ENCODE measurements at places on chromosomes 16 and 17. TPM values are rescaled to one million over a fixed set of nuclear protein-coding genes. Genes with fewer than 3 reads are reported as not detected.

- DNase-seq = no peak
Observed at GRCh38 chr17:4897198-4897687, 2.1 kb upstream of the C17orf107 start.

- no peak for DNase-seq
Observed at GRCh38 chr16:48619547-48619946, 9.6 kb upstream of the N4BP1 start.

DNA sequence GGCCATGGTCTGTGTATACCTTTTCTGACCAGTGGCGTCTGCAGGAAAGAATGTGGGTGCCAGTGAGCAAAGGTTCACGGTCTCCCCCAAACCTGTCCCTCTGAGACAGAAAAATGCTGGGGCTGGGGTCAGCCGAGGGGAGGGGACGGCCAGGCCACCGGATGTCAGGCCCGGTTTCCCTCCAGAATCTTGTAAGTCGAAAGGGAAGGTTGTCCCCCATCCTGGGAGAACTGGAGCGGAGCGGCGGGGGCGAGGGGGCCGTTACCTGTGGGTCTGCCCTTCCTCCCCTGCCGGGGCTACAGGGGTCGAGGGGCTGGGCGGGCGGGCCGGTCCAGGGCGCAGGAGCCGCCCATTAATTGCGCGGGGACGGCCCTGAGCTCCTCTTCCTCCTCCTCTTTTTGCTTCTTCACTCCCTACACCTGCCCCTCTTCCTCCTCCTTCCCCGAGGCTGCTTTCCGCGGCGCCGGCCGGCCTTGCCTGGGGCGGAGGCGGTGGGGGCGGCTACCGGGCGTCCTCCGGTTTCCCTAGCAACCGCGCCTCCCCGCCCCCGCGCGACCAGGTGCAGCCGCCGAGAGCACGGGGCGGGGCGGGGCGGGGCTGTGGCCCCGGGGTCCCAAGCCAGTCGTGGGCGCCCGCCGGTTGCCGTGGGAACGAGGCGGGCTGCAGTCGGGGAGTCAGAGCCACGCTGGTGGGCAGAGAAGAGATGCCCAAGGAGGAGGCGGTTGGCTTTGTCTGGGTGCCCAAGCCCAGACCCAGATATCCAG lies at the start of gene MARCHF10:
Gene MARCHF10, minus strand, starts transcription at position 503 of the 764 bp plus-strand sequence. CDS start 6,579 bp downstream, outside the sequence.
- no peak for DNase-seq

- DNase-seq = no peak
Observed at GRCh38 chr17:36036235-36036634, 18.5 kb upstream of the CCL23 start.

- no peak for DNase-seq
Observed at GRCh38 chr17:57733085-57733484, 12.0 kb downstream of the CCDC182 start.

GRCh38 chr17:5422505-5422904 lies 2.5 kb downstream of the RPAIN start:
- no peak for DNase-seq

DNA sequence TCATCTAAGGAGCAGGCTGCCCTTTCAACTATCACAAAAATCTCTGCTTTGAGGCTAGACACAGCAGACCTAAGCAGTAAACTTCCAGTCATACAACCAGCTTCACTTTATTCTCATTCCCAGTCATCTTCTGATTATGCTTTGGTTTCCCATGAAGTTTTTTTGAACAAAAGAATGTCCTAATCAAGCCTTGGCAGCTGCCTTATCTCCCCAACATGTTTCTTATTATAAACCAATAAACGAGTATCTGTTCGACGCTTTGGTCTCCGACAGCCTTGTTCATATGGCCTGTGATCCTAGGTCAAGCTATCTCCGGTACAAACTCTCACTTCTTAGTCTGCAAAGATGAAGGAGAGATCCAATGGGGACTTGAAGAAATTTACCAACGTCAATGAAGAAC lies 47.4 kb upstream of the CDYL2 start:
- DNase-seq = no peak

DNA sequence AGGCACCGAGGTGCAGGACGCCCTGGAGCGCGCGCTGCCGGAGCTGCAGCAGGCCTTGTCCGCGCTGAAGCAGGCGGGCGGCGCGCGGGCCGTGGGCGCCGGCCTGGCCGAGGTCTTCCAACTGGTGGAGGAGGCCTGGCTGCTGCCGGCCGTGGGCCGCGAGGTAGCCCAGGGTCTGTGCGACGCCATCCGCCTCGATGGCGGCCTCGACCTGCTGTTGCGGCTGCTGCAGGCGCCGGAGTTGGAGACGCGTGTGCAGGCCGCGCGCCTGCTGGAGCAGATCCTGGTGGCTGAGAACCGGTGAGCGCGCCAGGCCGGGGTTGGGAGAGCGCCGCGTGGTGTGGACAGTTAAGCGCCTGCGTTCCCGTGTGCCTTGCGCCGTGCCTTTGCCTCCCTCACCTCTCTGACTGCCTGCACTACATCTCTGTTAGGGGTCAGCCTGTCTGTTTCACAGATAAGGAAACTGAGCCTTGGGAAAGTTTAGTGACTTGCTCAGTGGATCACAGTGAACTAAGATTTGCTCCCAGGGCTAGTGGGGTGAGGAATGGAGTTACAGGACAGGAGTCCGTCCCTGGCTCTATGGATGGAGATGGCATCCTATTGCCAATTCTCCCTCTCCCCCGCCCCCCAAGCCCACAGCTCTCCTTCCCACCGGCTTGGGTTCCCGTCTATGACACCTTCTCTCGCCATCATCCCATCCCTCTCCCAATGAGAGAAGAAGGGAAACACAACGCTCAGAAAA lies 880 bp downstream of the SARM1 start:
- peak; percentile 85 for DNase-seq

DNA sequence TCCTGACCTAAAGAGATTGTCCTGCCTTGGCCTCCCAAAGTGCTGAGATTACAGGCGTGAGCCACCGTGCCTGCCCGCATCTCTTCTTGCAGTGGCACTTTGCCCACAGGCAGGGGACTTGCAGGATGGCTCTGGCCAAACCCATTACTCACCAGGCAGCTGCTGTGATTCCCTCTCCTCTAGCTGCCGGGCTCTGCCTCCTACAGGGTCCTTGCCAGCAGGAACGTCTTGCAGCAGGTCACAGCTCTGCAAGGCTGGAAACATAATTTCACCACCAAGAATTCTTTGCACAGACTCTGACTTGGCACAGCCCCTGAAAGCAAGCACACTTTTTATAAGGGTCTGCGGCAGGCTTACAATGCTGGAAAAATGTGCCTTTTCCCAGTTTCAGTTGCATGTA lies 20.3 kb downstream of the COX4I1 start:
- DNase-seq = no peak

DNA sequence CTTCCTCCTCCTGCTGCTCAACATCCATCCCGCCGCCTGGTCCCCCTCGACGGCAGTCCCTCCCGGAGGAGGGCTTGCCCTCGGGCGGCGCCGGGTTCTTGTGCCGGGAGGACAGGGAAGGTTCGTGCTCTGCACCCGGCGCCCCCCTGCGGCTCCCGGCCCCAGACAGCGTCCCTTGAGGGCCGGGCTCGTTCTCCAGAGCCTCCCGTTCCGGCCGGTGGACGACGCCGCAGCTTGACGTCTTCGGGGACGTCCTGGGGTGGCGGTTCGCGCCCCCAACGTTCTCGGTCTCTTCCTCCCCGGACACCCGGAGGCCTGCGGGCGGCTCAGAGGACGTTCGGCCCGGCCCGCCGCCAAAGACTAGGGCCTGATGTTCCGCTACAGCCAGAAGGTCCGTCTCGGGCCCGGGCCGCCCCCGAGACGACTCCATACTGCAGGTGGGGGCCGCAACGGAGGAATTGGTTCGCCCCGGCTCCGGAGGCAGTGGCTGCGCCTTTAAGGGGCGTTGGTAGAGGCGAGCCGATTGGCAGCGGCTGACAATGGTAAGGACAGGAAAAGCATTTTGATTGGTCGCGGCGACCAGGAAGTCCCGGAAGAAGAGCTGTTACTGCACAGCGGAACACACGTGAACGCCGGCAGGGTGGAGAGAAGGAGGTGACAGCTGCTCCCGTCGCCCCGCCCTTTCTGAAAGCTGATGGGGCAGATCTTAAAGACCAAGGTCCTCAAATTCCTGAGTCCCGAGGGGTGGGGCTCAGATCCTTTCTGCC lies at the start of gene BORCS6:
Gene BORCS6, minus strand, starts transcription at position 470 of the 767 bp plus-strand sequence. Its CDS starts 40 bp downstream, at position 430.
- peak; percentile 99 for DNase-seq

DNA sequence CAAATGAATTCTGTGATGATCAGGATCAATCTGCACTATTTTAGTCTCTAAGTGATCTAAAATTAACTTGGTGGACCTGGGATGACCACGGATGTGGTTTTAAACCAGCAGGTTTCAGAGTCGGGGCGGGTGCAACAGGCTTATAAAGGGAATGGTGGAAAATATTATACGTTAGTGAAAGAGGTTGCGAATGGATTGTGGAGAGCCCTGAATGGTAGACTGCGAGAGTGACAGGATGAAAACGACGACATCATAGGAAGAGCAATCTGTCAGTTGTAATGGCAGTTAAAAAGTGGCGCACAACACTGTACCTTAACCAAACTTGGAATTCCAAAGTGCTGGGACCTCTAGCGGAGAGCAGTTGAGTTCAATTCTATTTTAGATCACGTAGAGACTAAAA lies 1.2 kb upstream of the CYB5B start:
- no peak for DNase-seq

- peak; percentile 95 for DNase-seq
Observed at GRCh38 chr16:49855280-49855821, 561 bp downstream of the ZNF423 start.

- no peak for DNase-seq
Observed at GRCh38 chr16:56743840-56744239, 13.9 kb downstream of the NUP93 start.

GRCh38 chr17:11944587-11944986 lies 52.7 kb downstream of the ZNF18 start:
- no peak for DNase-seq

GRCh38 chr17:16439811-16440351 lies 24.5 kb downstream of the TRPV2 start:
- DNase-seq = no peak

DNA sequence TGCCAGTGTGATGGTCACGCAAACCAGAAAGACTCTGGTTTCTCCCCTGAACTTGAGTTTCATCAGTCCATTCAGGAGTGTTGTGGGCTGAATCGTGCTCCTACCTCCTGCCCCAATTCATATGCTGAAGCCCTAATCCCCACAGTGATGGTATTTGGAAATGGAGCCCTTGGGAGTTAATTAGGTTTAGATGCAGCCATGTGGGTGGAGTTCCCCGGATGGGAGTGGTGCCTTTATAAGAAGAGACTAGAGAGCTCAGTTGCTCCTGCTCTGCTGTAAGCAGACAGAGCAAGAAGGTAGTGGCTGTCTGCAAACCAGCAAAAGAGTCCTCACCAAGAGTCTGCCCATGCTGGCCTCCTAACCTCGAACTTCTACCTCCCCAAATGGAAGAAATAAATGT lies 160.3 kb upstream of the DYNLRB2 start:
- DNase-seq = no peak

GRCh38 chr17:4574448-4575045 lies 9.8 kb upstream of the SMTNL2 start:
- peak; percentile 36 for DNase-seq

DNA sequence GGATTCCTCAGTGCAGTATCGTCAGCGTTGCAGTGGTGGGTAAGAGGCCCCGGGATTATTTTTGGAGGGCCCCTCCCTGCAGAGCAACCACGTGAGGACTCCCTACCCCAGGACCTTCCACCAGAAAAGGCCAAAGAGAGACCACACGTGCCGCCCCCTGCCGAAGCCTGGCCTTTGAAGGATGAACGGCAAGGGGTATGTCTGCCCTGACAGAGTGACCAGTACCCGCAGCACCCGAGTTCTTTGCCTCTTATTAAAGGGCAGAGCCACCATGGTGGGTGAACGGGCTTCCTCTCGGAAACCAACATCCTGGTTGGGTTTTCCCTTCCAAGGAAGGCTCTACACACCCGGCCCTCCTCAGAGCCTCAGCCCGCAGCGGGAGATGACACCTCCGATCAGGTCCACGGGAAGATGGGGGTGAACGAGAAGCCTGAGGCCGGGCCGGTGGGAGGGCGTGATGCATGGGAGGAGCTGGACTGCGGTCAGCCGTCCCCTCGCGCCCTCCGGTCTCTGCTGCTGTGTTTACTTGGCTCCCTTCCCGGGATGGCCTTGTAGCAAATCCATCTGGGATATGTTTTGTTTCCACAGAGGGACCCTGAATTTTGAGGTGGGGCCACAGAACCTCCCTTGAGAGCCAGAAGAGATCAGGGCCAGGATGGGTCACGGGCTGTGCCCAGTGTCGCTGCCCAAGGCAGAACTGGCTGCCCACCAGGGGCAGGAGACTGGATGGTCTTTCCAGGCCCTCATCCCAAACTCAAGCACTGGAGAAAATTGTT lies 49.1 kb downstream of the TBC1D16 start:
- DNase-seq = peak; percentile 76

GRCh38 chr17:61157246-61157886 lies 242.3 kb upstream of the TBX2 start:
- no peak for DNase-seq

DNA sequence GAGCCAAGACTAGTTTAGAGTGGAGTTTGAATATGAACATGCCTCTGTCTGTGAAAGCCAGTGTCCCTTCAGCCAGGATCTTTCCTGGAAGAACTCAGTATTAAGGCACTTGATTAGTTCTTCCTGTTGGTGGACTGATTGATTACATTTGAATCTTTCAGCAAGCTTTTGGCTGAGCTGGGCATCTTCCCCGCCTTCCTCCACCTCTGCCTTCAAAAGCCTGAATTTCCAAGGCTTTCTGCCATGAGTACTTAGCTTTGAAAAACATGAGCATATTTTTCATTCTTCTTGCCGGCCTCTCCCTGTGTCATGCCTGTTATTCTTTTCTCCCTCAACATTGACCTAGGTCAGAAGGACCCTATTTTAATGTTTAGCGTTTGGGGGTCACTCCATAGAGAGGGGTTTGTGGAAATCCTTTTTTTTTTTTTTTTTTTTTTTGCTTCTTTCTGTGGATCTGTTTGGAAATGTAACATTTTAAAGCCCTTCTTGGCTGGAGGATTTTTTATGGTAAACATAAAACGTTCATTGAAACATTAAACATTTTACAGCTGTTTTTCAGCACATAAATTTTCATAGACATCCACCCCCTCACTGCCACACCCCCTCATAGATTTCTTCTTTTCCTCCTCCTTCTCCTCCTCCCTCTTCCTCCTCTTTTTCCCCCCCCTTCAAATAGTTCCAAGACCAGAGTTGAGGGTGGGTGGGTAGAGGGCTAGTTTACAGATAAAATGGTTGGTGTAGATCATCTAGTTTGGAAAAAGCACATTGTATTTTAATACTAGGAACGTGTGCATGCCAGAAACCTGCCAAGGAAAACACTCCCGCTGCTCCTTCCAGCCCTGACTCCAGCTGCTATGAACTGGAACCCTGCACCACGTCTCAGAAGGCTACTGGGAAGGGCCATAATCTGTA lies 645.9 kb downstream of the WWOX start:
- DNase-seq = no peak

- no peak for DNase-seq
Observed at GRCh38 chr16:17432901-17433576, 37.7 kb downstream of the XYLT1 start.

GRCh38 chr17:66831383-66832210 lies 3.3 kb upstream of the CACNG5 start:
- peak; percentile 74 for DNase-seq

DNA sequence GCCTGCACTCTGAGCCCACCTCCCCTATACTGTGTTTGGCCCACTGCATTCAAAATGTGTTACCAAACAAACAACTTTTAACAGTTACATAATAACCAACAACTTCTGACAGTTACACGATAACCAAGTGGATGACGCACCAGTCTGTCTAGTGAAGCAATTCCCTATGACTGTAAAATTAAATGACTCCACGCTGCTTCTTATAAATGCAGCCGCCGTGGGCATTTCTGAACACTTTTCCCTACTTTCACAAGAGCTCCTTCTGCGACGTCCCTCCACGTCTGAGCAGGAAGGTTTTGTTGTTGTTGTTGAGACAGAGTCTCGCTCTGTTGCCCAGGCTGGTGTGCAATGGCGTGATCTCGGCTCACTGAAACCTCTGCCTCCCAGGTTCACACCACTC lies 27.6 kb downstream of the ZNF276 start:
- DNase-seq = no peak

The SGCA gene
- 87.9 TPM for total RNA-seq

The PIK3R5 gene
- total RNA-seq = 15.2 TPM

The WNT9B gene
- total RNA-seq = 7.5 TPM

Data from posterior vena cava (tissue), 2 donors.